Erythroblast (primary cell): ENCODE measurements at places on chromosomes 7 and 10.

- no peak for DNase-seq
Observed at GRCh38 chr7:26397332-26397731, 105.7 kb downstream of the SNX10 start.

GRCh38 chr10:83522456-83522855, 616.9 kb upstream of the GHITM start:
- DNase-seq: no peak

- DNase-seq: peak; percentile 71
Observed at GRCh38 chr7:142459551-142459963, 201.7 kb upstream of the PRSS58 start.

- no peak for DNase-seq
Observed at GRCh38 chr7:18895456-18895855, 222.0 kb downstream of the TWIST1 start.

DNA sequence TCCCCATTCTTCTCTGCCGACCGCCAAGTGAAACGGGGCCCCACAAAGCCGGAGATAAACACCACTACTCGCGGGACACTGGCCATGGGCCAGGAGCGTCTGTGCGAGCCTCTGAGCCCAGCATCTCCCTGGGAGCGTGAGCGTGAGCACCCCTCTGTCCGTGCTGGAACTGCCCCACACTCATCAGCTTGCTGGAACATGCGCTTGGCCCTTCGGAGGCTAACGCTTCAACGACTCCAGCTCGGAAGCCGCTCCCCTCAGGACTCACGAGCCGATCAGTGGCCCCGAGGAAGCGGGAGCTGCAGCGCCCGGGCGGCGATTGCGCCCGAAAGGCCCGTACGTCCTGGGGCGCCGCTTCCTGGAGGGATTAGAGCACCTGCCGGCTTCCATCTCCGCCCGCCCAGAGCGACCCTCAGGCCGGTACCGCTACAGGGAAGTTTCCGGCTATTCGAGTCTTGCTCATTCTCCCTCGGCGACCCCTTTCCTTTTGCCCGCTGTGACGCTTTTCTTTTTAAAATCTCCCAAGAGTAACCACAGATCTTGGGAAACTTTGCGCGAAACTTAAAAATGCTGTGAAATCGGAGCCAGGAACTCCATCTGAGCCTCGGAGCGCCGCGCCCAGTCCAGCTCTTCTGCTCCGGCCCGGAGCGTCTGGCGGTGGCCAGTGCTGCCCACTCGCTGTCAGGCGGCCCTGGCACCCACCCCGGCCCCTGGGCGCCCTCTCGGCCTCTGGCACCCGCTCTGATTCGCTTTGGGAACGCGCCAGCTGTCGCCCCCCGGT, 1.0 kb downstream of the TLL2 start:
- peak; percentile 65 for DNase-seq

DNA sequence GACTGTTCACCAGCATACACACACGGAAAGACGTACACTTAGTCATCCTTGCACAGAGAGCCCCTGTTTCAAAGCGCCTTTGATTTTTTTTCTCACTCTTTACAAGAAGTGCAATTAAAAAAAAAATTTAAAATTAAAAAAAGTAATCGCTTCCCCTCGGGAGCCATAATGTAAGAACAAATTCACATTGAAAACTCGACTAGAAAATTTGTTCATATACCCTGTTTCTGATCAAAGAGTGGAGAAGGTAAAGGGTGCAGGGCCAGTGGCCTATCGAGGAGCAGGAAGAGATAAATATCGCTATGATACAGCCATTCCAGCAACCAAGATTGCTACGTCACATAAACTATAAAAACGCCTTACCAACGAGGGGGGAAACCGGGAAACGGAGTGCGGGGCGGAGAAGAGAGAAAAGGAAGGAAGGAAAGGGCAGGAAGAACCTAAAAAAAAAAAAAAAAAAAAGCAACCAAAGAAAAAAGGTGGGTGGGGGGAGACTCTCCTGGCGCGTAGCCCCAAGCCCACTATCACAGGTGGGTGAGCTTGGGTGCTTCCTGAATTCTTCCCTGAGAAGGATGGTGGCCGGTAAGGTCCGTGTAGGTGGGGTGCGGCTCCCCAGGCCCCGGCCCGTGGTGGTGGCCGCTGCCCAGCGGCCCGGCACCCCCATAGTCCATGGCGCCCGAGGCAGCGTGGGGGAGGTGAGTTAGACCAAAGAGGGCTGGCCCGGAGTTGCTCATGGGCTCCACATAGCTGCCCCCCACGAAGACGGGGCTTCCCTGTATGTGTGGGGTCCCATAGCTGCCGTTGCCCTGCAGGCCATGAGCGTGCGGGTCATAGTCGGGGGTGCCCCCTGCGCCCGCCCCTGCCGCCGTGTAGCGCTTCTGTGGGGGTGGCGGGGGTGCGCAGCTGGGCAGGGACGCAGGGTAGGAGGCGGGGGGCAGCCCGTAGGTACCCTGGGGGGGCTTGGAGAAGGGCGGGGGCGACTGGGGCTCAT, 5.2 kb upstream of the HOXA2 start:
- no peak for DNase-seq

DNA sequence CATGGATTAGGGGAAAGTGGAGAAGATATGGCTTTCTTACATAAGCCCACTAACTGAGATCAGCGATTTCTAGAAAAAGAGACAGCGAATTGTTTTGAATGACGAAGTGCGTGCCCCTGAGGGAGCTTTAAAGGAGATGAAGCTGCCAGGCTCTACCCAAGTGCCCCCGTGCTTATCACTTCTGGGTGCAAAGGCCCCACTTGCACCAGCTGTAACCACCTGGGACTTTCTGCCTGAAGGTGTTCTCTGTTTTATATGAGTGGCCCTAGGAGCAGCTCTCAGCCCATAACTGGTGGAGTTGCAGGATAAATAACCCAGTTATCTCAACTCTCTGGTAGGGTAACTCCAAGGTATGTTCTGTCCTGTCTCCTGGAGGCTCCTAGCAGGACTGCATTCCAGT, 20.4 kb upstream of the CARD11 start:
- no peak for DNase-seq

DNA sequence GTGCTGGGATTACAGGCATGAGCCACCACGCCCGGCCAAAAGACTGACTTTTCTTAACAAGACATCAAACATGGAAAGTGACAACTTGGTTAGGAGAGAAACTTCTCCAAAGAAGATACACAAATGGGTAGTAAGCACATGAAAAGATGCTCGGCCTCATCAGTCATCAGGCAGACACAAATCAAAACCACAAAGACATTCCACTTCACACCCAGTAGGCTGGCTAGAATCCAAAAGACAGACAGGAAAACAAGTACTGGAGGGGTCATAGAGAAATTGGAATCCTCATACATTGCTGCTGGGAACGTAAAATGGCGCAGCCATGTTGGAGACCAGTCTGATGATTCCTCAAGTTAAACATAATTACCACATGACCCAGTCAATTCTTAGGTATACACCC, 16.4 kb downstream of the SEPHS1 start:
- no peak for DNase-seq

DNA sequence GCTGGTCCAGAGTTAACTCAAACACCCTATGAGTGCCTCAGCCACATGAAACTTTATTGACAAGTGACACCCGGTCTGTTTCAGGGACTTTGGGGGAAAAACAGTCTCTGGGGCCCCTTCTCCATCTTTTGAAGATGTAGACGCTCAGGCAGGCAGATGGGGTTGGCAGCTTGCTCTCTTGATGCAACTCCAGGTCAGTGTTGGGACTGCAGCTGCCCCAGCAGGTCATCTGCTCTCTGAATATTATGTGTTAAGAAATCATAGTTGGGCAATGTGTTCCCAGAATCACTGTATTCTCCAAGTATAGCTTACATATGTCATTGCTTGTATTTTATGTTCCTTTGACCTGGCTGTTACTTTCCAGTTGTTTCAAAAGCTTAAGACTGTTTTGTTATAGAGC, 544.9 kb upstream of the MGMT start:
- DNase-seq: no peak
